ENCODE measurements at places on chromosomes 1 and 21. TPM values are rescaled to one million over a fixed set of nuclear protein-coding genes. Genes with fewer than 3 reads are reported as not detected.

- peak; percentile 97 for DNase-seq
Observed at GRCh38 chr1:31376375-31377134, 3.7 kb upstream of the FABP3 start.

DNA sequence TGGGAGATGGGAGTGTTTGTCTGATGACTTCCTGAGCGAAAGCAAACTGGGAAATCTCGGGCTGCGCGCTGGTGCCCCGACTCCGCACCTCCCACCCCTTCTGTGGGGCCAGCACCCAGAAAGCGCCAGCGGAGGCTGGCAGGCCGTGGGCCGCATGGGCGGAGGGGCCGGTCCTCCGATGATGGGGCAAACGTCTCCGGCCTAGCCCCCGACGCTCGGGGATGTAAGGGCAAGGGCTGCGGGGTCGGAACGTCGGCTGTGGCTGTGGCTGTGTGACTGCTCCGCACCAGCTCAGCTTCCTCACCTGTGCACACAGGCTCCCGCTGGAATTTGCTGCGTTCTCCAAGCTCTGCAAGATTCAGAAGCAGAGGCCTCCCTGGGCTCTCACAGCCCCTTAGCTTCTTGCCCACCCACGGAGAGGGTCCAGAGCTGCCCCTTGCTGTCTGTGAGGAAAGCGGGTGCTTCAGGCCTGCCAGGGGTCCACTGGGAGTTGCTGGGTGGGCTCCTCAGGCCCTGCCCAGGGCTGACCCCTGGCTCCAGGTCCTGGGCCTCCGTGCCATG lies 35.0 kb downstream of the COL18A1 start:
- no peak for DNase-seq

- no peak for DNase-seq
Observed at GRCh38 chr1:57003398-57004139, 37.8 kb upstream of the C8B start.

GRCh38 chr1:212040629-212041412 lies 5.3 kb downstream of the DTL start:
- no peak for DNase-seq

GRCh38 chr1:151156515-151156819 lies at the start of gene TNFAIP8L2:
Gene TNFAIP8L2 (plus strand): TSS chr1:151156649. CDS start chr1:151158698, 2,049 bp downstream.
- no peak for DNase-seq

DNA sequence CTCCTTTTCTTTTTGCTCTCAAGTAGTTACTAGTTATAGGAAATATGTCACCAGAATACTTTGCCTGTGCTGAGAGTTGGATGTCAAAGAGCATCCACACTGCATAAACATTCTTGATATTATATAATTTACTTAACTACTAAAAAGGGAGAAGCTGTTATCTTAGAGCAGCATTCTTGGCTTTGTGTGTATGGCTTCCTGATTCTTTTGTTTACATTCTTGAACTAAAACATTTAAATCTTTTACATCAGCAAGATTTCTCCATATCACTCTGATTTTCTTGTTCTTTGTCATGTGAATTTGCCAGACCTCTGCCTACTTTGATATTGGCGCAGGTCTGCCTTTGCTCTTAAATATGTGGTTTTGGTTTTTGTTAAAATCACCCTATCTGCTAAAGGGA lies 48.8 kb downstream of the SUCO start:
- peak; percentile 9 for DNase-seq

- peak; percentile 93 for DNase-seq
Observed at GRCh38 chr1:109792056-109792831, 28.5 kb upstream of the EPS8L3 start.

GRCh38 chr1:10450836-10451235 lies 1.0 kb downstream of the CORT start:
- peak; percentile 34 for DNase-seq

GRCh38 chr1:219476116-219476515 lies 136.8 kb downstream of the ZC3H11B start:
- DNase-seq = no peak

DNA sequence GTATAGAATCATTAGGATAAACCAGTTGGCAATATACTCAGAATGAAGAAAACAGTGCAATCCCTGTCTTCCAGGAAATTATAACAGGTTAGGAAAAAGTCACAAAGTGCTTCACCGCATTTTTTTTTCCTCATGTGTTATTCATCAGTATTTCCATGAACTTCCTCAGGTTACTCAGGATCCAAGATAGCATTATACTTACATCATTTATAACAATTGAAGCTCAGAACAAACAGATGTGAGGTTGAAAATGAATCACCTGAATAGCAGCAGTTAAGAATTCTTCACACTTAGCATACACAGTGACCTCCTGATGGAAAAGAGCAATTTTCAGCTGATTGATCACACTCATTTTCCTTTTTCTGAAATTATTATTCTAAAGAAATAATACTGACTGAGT lies 1040.7 kb upstream of the B3GALT2 start:
- no peak for DNase-seq

DNA sequence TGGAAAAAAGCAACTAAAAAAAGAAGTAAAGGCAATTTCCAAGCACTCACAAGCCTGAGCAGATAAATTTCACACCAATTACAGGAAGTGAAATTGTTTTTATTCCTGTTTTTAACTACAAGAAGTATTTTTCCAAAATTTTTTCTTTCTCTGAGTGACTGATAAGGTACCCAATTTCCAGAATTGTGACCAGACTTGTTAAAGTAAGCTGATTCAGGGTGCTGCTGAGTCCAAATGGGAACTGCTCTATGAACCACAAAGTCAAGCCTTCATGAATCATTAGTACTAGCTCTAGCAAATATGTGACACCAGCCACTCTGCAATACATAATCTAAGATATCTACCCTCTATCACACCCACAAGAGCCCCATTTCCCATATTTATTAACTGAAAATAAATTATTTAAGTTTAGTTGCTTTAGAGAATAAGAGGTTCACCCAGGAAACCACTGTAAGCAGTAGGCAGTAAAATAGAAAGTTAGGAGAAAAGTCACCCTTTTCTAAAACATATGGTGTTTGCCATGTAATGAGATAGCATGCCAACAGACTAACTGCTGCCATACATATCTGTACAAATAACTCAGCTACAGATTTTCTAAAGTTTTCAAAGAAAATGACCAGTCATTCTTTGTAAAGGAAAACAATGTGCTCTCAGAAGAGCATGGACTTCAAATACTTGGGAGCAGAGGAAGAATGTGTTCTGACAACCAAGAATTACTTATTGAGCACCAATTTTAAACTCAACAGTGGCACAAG lies 43.1 kb upstream of the TNFSF18 start:
- DNase-seq = peak; percentile 29

GRCh38 chr1:59554752-59555151 lies 257.9 kb downstream of the FGGY start:
- no peak for DNase-seq

GRCh38 chr1:64401285-64401684 lies 68.6 kb upstream of the CACHD1 start:
- no peak for DNase-seq

DNA sequence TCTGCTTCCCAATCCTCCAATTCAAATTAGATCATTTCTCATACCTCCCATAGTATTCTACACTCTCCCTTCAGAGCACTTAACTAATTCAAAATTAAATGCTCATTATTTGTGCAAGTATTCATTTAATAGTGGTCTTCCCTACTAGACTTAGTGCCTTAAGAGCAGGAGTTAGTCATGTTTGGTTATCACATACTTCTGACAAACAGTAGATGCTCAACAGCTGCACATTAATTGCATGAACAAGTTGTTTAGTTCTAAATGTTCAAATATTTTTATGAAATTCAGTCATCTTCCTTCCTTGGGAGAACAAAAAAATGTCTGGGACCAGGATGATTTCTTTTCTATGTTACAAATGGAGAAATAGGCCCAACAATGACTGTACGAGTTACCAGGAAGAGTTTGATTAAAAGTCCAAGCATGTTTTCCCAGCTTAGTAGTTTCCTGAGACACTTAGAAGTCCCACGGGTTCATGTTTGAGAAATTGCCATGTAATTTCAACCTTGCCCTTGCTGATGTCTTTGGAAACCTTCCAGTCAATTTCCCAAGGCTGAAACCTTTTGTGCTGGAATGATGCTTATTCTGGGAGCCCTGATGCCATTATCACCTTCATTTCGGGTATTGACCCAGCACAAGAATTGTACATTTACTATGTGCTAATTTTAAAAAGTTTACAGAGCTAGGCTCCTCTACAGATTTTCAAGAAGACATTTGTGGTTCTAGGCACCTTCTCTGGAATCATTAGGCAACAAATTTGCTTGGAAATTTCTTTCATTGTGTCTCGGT lies 437.9 kb upstream of the PLXNA2 start:
- no peak for DNase-seq

- DNase-seq = no peak
Observed at GRCh38 chr1:111867868-111868440, 112.3 kb downstream of the DDX20 start.

- DNase-seq = no peak
Observed at GRCh38 chr1:94654459-94654858, 112.9 kb upstream of the F3 start.

GRCh38 chr1:227191607-227192006 lies 126.7 kb downstream of the CDC42BPA start:
- DNase-seq = no peak

DNA sequence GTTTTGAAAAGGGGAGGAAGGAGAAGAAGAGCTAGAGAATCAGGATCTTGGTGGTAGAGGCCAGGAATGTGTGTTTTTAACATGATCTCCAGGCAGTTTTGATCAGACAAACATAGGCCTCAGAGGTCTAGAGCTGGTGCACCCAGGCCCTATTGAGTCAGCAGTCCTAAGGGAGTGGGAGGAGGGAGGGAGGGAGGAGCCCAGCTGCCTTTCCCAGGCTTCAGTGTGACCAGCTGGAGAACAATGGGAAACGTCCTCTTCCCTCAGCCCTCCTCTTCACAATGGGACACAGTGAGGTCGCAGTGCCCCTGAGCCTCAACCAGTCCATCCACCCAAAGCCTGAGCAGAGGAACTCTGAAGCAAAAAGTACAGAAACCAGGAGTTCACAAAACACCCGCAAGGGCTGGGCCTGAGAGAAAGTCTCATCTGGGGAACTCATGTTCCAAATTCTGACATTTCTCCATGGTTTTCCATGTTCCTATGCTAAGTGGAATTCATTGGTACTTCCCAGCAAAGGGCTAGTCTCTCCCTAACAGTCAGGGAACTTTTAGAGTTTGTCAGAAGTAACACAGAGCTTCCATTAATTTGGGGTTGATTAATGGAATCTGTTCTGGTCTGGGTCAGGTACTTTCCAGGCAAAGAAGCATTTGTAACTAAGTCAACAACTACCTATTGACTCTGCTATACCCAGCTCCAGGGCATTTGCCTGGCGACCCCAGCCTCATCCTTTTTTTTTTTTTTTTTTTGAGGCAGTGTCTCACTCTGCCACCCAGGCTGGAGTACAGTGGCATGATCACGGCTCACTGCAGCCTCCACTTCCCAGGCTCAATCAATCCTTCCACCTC lies 37.5 kb downstream of the ELAPOR1 start:
- peak; percentile 80 for DNase-seq

DNA sequence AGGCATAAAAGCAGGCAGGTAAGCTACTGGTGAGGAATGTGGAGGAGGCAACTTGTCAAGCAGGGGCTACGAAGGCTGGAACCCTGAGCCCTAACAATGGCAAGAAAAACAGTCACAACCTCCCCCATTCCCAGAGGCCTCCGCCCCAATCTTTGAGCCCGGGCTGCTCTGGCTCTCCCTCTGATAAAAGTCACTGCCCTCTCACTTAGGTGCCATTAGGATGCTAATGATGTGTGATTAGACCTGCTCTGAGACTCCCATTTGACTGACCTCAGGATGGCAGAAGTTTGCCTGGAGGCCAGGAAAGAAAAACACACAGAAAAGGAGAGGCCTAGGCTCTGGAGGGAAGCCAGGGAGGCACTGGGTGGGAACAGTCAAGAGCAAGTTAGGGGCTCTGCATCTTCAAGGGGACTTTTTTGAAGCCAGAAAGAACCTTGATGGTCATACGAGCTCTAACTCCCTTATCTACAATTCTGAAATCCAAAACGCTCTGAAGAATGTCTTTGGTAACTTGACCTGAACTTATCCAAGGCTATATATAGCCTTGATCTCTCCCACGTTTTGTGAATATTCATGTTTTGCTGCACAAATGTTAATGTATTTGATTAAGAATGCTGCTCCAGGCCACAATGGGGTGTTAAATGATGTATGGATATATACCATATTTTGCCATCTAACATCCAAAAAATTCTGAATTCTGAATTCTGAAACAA lies 98.9 kb downstream of the TRABD2B start:
- no peak for DNase-seq

GRCh38 chr1:158932171-158932570 lies 819 bp downstream of the PYHIN1 start:
- no peak for DNase-seq

DNA sequence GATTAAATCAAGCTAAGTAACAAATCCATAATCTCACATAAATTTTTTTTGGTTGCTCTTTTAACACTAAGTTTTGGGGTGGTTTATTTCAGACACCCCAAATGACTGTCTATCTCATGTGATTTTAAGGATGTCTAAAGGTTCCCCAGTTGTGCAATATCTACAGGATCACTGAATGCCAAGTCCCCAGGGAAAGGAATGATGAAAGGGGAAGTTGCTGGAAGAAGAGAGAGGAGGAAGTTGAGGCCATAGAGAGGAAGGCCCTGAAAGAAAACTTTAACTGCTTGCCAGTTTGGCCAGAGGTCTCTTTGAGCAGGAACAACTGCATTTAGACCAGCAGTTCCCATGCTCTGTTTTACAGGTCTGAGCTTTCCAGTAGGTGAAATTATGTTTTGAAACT lies 27.5 kb upstream of the SLC19A2 start:
- DNase-seq = peak; percentile 33

DNA sequence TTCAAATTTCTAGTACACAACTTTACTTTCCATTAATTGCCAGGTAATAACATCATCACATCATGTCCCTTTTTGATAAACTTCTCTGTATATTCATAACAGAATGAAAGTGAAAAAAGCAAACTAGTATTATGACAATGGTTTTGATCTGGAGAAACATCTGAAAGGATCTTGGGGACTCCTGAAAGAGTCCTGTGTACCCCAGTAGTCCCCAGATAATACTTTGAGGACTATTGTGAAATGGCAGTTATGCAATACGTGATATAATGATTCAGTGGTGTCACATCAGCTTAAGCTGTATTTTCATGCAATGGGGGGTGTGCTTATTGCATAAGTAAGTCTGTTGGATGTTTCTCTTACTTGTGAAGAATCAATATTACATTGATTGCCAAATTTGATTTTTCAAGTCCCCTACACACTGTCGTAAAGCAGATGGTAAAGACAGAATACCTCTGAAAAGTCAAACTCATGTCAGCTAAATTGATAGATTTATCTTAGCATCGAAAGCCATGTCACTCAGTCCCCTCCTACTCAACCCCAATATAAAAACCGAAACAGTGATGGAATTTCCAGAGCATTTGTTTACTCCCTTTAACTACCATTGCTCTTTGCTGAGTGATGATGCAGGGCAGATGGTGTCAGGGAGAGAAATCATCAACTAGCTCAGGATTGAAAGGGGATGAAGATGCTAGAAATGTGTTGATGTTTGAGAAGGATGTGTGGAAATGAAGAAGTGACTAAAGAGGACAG lies 146.7 kb upstream of the C1orf105 start:
- peak; percentile 32 for DNase-seq

Gene CELA3B
- total RNA-seq = not detected

Gene CELA2A
- total RNA-seq = not detected

Gene PEAR1
- total RNA-seq = 2.2 TPM

Gene TLCD4
- not detected for total RNA-seq

All from GM23248 (cell line).